COLO829 (cell line): ENCODE measurements at places on chromosomes 3 and 15.

- no peak for DNase-seq
These were observed 10.2 kb downstream of the TADA3 start for GRCh38 chr3:9781978-9782603.

GRCh38 chr15:44084171-44084570, 110.9 kb downstream of the FRMD5 start:
- no peak for DNase-seq

DNA sequence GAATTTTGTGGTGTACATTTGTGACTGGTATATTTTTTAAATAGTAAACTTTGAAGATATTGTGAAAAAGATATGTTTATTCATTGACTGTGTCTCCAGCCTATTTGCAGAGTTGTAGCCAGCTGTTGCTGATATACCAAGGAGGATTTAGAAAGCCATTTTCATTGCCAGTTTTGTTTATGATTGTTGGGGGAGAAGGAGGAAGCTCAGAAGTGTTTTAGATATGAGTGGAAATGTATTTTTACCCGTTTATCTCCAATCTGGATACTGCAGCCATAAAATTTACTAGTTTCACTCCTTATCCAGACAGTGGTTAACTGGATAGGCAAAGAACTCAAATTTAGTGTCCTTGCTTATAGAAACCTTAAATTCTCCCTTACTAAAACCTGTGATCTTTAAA, 18.8 kb downstream of the ATP11B start:
- DNase-seq: no peak

DNA sequence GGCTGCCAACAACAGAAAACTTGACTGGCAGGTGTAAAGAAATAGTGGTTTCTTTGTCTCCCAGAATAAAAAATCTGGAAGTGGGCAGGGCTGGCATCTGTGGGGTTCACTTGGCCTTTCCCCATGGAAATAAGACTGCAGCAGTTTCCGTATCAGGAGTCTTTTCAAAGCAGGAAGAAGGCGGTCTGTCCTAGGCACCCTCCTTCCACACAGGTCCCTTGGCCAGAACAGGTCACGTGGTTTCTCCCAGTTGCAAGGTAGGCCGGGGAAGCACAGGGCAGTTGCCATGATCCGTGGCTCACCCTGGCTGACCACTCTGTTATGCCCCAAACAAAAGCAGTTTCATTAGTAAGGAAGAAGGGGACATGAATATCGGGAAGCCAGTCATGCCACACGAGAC, 45.4 kb downstream of the ZDHHC19 start:
- no peak for DNase-seq

DNA sequence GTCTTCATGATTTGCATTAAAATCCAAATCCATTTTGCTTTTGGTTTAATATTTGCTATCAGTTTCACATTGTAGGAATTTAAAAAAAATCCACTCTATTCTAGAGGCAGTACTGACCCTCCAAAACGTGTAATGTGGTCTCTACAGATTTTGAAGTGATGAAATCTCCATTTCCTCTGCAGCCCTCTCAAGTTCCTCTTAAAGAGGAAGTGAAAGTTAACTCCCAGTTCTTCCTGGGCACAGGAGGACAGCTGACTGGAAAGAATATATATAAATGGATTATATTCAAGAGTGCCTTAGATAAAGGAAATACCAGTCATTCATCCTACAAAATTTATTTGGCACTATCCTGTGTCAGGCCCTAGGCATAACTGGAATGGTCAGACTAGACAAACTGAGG, 83.5 kb upstream of the PLCL2 start:
- no peak for DNase-seq

DNA sequence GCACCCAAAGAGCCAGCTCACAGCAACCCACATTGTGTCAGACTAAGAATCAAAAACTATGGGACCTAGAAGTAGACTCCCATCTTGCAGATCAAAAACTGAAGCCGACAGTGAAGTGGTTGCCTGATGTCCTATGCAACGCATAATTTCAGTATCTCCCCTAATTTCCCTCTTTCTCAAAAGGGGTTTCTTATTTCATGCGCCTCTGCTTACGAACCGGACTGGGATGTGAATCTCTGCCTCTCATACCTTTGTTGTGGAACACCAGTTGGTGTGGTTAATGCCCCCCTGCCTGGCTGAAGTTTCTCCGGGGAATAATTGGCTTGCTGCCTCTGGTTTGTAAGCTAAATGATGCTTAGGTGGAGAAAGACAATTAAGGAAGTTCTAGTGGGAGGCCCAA, 514 bp upstream of the FAM174B start:
- DNase-seq: no peak

- DNase-seq: no peak
These were observed 260.4 kb downstream of the WNT5A start for GRCh38 chr3:55226696-55227095.

DNA sequence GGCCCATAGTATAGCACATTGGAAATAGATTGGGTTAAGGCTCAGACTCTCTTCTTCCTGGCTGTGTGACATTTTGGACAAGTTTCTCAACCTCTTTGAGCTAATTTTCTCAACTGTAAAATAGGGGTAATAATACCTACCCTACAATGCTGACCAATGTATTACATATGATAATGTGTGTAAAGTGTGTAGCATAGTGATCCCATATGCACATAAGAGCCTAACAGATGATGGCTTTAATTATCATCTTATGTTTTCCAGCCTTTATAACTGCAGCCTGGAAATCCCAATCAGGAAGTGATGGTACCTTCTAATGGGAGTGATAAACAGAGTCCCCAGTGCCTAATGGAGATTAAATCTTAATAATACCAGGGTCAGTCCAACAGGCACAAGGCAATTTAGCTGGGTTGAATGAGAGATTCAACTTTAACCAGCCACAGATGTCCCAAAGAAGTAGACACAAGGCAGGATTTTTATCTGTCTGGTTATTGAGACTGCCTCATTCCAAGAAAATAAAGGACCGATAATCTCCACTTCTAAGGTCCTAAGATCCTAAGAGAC, 12.0 kb downstream of the ADAMTS9 start:
- no peak for DNase-seq

DNA sequence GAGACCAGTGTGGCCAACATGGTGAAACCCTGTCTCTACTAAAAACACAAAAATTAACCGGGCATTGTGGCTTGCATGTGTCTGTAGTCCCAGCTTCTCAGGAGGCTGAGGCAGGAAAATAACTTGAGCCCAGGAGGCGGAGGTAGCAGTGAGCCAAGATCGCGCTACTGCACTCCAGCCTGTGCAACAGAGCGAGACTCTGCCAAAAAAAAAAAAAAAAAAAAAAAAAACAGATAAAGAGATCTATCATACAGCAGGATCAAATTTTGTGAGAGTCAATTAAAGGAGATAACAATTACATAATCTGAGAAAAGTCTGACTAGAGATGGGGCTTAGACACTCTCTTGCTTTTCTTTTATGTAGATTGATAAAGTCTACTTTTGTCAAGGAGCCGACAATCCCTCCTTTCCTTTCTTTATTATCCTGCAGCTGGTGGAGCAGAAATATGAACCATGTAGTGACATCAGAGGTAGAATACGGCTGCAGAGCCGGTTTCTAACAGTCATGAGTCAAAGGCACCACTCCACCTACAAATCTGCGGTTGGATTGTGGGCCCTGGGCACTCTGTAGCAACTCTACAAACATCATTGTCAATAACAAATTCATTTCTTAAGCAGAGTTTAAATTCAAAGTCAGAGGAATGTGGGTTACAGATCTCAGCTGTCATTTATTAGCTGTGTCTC, 9.0 kb downstream of the C2CD4A start:
- no peak for DNase-seq

DNA sequence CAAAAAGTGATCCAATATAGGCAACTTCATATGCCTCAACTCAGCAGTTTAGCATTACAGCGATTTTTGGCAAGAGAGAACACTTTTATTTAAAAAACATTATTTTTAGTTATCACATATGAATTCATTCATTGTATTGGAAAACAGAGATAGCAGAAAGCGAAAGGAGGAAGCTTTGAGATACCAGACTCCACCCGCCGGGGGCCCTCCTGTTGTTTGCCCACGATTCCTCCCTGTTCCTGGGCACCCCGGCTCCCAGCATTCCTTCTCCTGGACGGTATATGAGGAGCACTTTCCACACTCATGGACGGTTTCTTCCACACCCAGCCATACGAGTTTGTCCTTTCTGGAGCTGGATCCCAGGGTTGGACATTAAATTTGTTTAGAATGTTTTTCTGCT, 18.2 kb downstream of the APBA2 start:
- DNase-seq: no peak

DNA sequence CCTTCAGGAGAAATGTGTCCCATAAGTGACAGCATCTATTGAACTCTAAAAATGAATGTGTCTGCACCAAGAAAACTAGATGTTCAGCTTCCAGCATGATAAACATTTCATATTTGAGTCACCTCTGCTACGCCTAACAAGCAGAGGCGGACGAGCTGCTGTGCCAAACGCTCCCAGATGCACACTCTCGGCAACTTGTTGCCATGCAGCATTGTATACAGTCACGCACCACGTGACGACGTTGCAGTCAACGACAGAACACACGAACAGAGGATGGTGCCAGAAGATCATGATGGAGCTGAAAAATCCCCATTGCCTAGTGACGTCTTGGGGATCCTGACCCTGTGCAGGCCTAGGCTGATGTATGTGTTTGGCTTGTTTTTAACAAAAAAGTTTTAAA, 137.5 kb downstream of the XXYLT1 start:
- DNase-seq: no peak

DNA sequence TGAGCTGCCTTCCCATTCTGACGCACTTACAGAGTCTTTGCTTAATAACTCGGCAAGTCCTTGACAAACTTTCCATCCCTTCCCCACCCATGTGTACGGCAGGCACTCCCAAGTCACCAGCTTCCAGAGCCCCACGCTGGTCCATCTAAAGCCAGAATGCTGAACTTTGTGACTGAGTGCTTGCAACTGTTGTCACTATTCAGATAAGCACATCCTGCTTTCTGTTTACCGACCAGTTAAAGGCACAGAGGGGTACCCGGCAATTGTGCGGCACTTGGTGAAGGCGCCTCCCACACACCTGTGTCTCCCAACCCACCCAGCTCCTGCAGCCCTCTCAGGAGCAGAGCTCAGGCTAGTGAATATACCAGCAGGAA, 430.6 kb downstream of the FOXP1 start:
- DNase-seq: no peak

DNA sequence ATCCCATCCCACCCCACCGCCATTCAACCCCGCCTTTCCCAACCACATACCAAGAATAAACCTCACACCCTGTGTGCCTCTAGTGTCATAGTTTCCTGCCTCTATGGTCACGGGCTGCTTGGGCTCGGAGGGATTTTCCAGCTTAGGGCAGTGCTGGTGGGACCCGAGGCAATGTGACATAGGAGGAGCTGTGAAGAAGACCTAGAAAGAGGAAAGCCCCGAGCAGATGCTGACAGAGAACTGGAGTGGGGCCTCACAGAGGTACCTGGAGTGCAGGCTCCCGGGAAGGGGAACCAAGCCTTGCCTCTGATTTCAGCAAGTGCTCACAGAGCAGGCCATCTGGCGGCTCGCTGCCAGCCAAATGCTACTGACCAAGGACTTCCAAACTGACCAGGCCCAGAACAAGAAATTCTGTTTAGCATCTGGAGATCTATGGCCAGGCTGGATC, 27.5 kb downstream of the BHLHE40 start:
- DNase-seq: no peak

GRCh38 chr15:28269097-28269496, 52.9 kb downstream of the HERC2 start:
- no peak for DNase-seq

- DNase-seq: no peak
These were observed 61.6 kb upstream of the STAC start for GRCh38 chr3:36318621-36319200.

DNA sequence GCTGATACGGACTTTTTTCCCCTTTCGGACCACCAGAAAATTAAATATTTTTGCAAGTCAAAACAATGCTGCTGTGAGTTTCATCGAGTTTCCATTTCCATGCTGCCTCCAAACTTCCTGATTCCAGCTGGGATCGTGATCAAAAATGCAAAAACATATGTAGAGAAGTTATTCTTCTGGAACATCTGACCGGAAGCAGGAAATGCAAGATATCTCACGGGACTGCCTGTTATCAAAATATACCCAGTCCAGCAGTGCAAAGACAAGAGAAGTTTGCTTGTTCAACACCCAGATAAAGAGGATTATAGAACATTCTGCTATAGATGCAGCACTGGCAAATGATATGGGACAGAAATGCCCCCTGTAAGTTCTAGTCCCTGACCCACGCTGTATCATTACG, 726.7 kb upstream of the NR2F2 start:
- DNase-seq: peak; percentile 29

DNA sequence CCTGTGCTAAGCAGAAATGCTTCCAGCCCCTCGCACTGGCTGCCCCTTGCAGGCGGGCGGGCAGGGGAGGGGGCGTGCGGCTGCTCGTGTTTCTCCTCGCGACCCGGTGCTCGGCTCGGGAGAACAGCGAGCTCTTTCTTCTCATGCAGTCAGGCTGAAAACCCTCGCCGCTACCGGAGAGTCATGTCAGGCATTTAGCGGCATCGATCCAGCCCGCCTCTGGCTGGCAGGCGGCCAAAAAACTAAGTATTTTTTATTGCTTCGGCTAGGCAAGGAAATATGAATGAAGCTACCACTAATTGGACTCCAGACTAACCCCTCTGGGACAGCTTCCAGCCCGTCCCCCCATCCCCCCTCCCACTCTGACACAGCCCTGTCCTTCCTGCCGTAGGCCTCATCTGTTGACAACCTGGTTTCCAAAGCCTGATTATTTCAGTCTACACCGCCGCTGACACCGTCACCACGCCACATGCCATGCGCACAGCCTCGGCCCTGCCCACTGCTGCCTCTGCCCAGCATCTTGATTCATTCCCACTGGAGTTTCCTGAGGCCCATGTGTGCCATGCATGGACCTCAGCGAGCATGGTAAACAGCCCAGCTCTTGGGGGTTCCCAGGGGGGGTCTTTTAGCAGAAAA, 35.3 kb downstream of the TLE3 start:
- DNase-seq: peak; percentile 50

DNA sequence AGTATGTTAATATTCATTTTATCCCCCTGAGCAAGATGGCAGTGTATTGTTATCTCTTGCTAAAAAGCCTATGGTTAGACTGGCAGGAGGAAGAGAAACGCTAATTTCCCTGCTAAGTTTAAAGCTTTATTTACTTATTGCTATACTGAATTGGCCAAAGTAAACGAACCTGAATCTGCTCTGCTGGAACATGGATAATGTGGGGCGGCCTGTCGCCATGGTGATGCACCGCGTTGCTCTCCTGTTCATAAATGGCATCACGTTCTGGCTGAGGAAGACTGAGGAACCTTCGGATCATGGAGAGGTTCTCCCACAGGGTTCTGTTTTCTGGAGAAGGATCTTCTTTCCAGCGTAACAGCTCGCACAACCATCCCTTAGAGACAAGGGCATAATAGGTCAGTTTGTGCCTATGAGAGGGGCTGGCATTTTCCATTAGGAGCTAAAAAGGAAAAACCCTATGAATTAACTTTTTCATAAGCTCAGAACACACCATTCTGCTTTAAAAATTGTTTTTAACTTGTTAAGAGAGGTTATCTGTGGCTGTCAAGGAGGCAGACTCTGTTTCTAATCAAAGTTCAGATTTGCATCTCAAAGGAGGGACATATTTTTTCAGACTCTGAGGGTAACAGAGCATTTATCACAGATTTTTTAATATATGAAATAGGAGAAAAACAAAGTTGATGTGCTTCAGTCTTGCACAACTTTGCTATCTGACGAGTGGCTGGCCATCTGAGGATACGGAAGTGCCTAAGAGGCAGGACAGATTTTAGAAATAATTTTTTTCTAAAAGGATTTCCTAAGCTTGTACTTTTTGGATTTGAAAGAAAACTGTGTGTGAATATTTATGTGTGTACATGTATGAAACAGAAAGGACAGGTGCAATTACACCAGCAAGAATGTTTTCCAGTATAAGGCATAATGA, 73.1 kb downstream of the SATB1 start:
- DNase-seq: no peak
